ENCODE measurements at places on chromosomes 12 and 14. TPM values are rescaled to one million over a fixed set of nuclear protein-coding genes. Genes with fewer than 3 reads are reported as not detected.

C12orf54 gene
- not detected for total RNA-seq

RFX4 gene
- total RNA-seq, result not detected

IL31 gene
- total RNA-seq, result not detected

CACNA1C gene
- total RNA-seq, result 1.0 TPM

GPRC5A gene
- 0.46 TPM for total RNA-seq

TOMM20L gene
- total RNA-seq, result not detected

IQSEC3 gene
- total RNA-seq, result 0.46 TPM

ATN1 gene
- total RNA-seq, result 24.1 TPM

OR4E2 gene
- total RNA-seq, result not detected

TAS2R8 gene
- not detected for total RNA-seq

KRT78 gene
- total RNA-seq, result not detected

FLRT2 gene
- total RNA-seq, result 2.8 TPM

SDSL gene
- total RNA-seq, result 30.9 TPM

EML1 gene
- total RNA-seq, result 3.3 TPM

COQ6 gene
- 16.7 TPM for total RNA-seq

SLC22A17 gene
- total RNA-seq, result 2.7 TPM

ALX1 gene
- total RNA-seq, result not detected

GPR162 gene
- total RNA-seq, result 3.1 TPM

PLEKHD1 gene
- not detected for total RNA-seq

GPR84 gene
- 0.35 TPM for total RNA-seq

CLEC4C gene
- not detected for total RNA-seq

FAM181A gene
- not detected for total RNA-seq

CCDC175 gene
- not detected for total RNA-seq

GPR137C gene
- 0.18 TPM for total RNA-seq

ACOT6 gene
- 1.2 TPM for total RNA-seq

AMDHD1 gene
- 92.1 TPM for total RNA-seq

KRT73 gene
- not detected for total RNA-seq

ZNF605 gene
- total RNA-seq, result 5.1 TPM

TAS2R20 gene
- total RNA-seq, result 2.8 TPM

CCDC198 gene
- 33.1 TPM for total RNA-seq

ACOT4 gene
- total RNA-seq, result 10.6 TPM

ZDHHC17 gene
- total RNA-seq, result 7.7 TPM

BCAT1 gene
- 0.86 TPM for total RNA-seq

CD63 gene
- total RNA-seq, result 385 TPM

GAPDH gene
- 975 TPM for total RNA-seq

CCDC59 gene
- 10.9 TPM for total RNA-seq

AICDA gene
- not detected for total RNA-seq

RNU4-1 gene
- 2,622 TPM for total RNA-seq

KCNA1 gene
- not detected for total RNA-seq

FGD4 gene
- 22.4 TPM for total RNA-seq

MUCL1 gene
- total RNA-seq, result not detected

GAS2L3 gene
- 3.4 TPM for total RNA-seq

CISTR gene
- not detected for total RNA-seq

ANKRD33 gene
- 2.1 TPM for total RNA-seq

BAZ1A gene
- 14.3 TPM for total RNA-seq

SDR9C7 gene
- total RNA-seq, result not detected

CMKLR1 gene
- total RNA-seq, result 5.4 TPM

WNT5B gene
- 0.81 TPM for total RNA-seq

TAMALIN gene
- total RNA-seq, result 4.0 TPM

GLT1D1 gene
- total RNA-seq, result 20.2 TPM

TSHR gene
- 0.37 TPM for total RNA-seq

LRP6 gene
- 22.3 TPM for total RNA-seq

EML5 gene
- total RNA-seq, result 0.27 TPM
